ENCODE measurements at places on chromosomes 6 and 20.

DNA sequence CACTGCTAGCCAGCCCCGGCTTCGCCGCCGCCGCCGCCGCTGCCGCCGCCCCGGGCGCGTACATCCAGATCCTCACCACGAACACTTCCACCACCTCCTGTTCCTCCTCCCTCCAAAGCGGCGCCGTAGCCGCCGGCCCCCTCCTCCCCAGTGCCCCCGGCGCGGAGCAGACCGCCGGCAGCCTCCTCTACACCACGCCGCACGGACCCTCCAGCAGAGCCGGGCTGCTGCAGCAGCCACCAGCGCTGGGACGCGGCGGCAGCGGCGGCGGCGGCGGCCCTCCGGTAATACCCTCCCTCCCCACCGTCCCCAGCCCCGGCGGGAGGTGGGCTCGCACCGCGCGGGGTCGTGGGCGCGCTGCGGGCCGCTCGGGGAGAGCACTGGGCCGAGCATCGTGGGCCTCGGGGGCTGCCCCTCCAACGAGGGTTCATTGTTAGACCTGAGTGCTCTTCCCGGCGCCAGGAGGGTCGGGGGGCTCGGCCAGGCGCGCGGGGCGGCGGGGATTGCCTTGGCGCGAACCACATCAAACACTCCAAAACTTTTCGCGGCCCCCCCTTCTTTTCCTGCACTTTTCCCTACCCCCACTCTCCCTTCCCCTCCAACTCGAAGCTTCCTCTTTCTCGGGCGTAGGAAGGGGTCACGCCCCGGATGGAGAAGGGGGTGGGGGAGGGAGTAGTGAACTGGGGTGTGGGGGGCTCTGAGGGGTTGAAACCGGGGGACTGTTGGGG is 827 bp downstream of the E2F3 start:
- peak; percentile 75 for DNase-seq

GRCh38 chr20:23046431-23046830 is 3.0 kb downstream of the THBD start:
- DNase-seq = no peak

GRCh38 chr6:50986319-50986718 is 167.6 kb downstream of the TFAP2B start:
- peak; percentile 60 for DNase-seq

GRCh38 chr6:22098601-22099031 is 198.2 kb downstream of the PRL start:
- peak; percentile 49 for DNase-seq

GRCh38 chr6:48311301-48311700 is 200.3 kb upstream of the PTCHD4 start:
- no peak for DNase-seq

GRCh38 chr6:133241086-133241900 is at the start of gene EYA4:
EYA4 (plus strand) TSS chr6:133241357; CDS start chr6:133274781, 33,424 bp downstream.
- DNase-seq = peak; percentile 76

Measured in DMS53 (cell line).